IPS DF 19.7 (cell line): ENCODE measurements at places on chromosomes 12 and 14.

DNA sequence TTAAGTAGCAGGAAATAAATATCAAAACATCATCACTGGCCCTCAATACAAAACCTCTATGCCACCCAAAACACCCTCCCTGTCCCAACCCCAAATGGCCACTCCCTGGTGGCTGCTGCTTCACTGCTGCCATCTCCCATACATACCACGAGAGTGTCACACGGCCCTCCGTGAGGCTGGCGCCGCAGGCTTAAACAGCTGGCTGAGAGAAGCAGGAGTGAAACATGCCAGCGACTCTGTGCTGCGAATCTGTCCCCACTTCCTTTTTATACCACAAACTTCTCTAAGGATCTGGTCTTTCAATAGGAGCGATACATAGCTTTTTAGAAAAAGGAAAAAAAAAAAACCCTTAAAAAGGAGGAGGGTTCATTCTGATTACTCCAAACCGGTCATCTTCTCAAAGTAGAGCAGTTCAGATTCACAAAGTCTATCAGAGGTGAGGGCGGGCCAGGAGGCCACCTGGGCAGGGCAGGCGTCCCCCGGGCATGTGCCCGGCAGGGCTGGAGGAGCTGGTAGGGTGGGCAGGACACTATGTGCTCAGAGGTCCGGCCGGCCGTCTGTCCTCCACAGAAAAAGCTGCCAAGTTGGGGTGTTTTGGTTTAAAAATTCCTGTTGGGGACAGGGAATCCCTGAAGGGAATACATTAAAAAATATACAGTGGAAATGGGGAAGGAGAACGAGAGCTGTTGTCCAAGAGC, 26.5 kb downstream of the MAX start:
- DNase-seq: no peak

DNA sequence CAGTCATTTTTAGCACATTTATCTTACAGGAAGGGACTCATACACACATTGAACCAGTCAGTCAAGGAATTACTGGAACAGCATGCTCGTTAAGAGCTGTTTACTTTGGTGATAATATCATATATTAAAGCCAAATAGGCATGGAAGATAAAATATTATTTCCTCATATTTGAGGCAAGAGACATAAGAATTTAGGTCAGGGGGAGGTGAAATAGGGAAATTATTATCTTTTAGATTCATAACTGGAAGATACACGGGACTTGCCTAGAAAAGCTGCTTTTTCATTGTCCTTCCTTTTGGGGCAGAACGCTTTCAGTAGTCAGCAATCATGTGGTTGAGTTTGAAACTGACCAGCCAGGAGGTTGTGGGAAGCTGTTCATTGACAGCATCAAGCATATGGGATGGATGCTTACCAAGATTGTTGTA, 72.5 kb downstream of the NTN4 start:
- no peak for DNase-seq

- DNase-seq: no peak
Measured at GRCh38 chr12:106646472-106646871, 63.7 kb downstream of the RFX4 start.

DNA sequence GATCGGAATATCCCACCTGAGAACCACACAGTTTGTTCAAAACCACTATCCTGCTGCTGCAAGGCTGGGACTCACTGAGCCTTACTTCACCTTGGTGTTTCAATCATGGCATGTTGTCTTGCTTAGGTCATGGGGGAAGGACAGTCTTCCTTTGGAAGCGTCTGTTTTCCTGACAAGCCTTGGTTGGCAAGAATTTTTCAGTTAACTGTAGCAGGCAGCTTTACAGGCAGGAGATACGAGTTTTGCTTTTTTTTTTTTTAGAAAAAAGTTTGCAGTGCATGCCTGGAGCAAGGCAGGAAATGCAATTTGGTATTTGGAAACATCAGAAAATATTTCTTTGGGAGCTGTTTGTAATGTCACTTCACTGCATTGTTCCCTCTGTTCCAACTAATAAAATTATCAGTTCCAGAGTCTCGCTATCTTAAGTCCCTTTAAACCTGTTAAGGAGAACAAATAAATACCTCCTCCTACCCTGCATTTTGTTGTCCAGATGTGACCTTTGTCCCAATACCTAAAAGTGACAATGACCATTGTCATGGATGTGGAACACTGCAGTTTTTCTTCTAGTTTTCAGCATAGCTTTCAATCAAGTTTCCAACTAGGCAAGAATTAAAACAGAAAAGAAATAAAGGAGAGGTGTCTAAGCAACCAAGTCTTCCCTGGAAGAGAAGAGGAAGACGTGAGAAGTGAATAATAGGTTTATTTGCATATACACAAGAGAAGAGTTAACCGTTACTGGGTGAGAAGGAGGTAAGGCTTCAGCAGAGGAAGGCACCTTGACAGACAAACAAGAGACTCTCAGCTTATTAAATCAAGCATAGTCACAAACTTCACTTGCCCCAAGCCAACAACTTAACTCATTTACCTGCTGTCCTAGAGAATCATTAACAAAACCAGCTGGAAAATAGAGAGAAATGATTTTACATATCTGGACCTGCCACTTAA, 71.4 kb upstream of the ACTN1 start:
- DNase-seq: no peak

DNA sequence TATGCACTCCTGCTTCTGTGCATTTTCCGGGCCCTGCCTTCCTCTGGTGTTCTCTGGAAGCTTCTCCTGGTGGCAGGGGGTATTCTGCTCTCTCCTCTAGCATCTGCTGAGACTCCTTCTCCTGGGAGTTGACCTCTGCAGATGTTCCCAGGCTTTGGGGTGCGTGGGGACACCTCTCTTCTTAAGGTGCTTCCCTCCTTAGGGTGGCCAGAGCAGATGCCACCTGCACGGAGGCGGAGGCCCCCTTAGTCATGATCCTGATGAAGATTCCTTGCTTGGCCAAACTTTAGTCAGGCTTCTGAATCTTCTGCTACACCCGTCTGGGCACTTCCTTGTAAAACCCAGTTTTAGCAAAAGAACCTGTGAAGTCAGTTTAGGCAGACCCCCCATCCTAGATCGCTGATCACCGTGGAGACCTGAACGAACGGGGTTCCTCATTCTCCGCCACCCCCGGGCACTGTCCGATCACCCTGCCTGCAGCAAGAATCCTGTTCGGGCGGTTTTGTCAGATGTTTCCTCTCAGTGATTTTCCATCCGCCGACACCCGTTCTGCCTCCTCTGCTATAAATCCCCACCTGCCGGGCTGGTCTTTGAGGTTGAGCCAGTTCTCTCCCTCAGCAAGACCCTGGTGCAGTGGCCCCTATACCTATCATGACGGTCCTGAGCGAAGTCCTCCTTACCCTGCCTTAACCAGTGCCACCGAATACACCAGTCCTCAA, 111.9 kb downstream of the CALM1 start:
- no peak for DNase-seq

DNA sequence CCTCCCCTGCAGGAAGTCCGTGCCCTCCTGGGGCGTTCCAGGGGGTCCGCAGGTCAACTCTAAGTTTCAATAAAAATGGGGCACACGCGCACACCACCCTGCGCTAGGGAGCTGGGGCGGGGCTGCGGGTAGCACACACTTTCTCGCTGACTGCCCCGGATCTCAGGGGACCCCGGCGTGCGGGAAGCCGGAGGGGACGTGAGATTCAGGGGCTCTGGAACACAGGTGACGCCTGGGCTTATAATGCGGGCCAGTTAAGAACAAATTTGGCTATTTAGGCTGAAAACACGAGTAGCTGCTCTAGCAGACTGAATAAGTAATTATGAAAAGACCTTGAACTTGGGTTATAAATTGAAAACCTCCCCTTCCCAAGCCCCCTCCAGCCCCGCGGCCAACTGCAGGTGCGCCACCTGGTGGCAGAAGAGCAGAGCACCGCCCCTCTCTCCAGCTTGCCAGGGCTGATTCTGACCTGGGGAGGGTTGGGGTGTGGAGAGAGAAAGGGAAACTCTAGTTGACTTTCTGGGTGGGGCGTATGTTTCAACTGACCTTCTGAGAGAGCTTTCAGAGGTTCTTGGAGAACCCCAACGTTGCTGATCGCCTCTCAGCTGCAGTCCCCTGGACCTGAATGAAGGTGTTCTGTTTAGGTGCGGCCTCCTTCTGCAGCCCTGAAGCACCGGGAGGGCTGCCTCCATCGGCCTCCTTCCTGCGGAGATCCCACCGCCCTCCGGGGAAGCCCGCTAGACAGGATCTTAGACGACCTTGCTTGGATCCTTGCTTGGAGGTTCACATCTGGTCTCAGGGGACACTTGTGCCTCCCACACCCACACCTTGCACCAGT, 118.4 kb upstream of the EVL start:
- DNase-seq: no peak
